Activated CD4-positive, alpha-beta T cell treated with anti-CD3 and anti-CD28 coated beads for 4 hours (primary cell): ENCODE measurements at places on chromosomes 2 and 18.
A peak's percentile ranks its signal among the peaks of the same experiment; 100 is the strongest.

- peak; percentile 38 for DNase-seq
These were observed 1.7 kb upstream of the CTDSP1 start for GRCh38 chr2:218397820-218398436.

GRCh38 chr18:34834897-34835296 is 124.8 kb downstream of the DTNA start:
- DNase-seq: no peak

GRCh38 chr2:29749843-29750242 is 171.5 kb downstream of the ALK start:
- DNase-seq: no peak

- peak; percentile 19 for DNase-seq
These were observed 144.2 kb upstream of the HDAC4 start for GRCh38 chr2:239544918-239545465.
